ENCODE measurements at places on chromosomes 1 and 21.

DNA sequence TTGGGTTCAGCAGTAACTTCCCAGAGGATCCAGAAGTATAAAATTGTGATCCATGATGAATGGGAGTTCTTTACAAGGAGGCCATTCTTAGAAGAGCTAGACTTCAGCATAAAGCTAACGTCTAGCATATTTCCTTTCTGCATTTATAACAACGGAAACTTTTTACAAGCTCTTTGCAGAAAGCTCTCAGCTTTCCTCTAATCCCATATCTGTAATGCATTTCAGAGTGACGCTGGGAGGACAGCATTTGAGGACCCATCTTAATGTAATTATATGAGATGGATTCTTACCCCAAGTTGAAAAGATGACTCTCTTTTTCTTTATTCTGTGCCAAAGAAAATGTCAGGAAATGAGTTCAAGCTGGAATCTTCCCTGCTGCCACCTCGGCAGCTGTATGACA lies 132.0 kb upstream of the CACHD1 start:
- no peak for DNase-seq

- no peak for DNase-seq
These were observed 163.2 kb upstream of the CACYBP start for GRCh38 chr1:174836543-174836942.

- no peak for DNase-seq
These were observed 262.9 kb downstream of the PLA2G4A start for GRCh38 chr1:187091666-187092065.

DNA sequence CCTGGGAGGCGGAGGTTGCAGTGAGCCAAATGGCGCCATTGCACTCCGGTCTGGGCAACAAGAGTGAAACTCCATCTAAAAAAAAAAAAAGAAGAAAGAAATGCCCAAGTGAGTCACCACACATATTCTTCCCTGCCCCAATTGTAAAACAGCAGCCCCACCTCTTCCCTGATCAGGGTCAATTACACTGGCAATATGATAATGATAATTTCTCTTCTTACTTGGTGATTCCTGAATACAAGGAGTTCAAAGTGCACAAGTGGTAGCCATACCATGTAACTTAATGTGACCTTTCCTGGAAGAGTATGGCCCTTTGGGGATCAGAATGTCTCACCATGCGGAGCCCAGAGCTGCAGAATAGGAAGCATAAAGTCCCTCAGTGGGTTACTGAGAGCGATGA lies 11.8 kb upstream of the CGN start:
- DNase-seq, result no peak

DNA sequence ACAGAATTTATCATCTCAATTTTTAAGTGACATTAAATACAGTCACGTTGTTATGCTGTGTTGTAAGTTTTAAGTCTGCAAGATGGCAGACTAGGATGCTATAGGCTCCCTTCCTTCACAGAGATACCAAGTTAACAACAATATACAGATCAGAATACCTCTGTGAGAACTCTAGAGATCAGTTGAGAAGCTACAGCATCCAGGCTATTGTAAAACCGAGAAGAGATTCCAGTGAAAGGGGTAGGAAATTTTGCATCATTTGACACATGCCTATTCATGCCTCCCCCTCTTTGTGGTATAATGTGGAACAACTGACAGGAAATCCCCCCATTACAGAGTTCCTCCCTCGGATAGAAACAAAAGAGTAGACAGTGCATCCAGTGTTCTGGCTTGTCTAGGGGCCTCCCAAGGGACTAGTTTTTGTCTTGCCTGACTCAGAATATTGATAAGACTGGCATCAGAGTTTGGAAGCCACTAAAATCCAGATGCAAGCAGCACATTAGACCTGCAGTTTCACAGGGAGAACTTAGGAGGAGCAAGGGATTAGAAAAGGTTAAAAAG lies 80.6 kb downstream of the LBR start:
- DNase-seq, result no peak

DNA sequence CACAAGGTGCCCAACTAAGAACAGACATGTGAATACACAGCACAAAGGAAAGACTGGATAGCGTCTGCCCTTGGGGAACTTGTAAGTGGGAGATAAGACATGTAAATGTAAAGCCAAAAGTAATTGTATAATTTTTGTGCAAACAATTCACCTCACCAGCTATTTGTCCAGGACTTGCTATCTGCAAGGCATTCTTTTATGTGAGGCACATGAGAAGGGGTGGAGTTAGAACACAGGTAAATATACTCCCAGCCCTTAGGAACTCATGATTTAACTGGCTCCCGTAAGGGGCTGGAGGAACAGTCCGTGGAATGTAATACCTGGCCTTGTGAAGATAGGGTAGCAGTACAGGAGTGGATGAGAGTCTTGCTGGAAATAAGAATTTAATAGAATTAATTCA lies 61.3 kb downstream of the CDK18 start:
- no peak for DNase-seq

- DNase-seq, result no peak
These were observed 11.2 kb upstream of the GSTM4 start for GRCh38 chr1:109644670-109645069.

GRCh38 chr21:18960306-18960705 lies 556.7 kb upstream of the TMPRSS15 start:
- no peak for DNase-seq

All from HFF-Myc (cell line).